ENCODE measurements at places on chromosomes 5 and 9. TPM values are rescaled to one million over a fixed set of nuclear protein-coding genes. Genes with fewer than 3 reads are reported as not detected.

Gene ARID3C
- not detected for total RNA-seq

Gene POMT1
- 19.9 TPM for total RNA-seq

Gene TARS1
- total RNA-seq: 68.4 TPM

Gene N4BP3
- total RNA-seq: 2.7 TPM

Gene MAP3K1
- total RNA-seq: 6.5 TPM

Gene RNF183
- not detected for total RNA-seq

Gene IL6ST
- total RNA-seq: 153 TPM

Gene ARHGEF28
- 3.5 TPM for total RNA-seq

Gene FCN1
- 5.7 TPM for total RNA-seq

DNA sequence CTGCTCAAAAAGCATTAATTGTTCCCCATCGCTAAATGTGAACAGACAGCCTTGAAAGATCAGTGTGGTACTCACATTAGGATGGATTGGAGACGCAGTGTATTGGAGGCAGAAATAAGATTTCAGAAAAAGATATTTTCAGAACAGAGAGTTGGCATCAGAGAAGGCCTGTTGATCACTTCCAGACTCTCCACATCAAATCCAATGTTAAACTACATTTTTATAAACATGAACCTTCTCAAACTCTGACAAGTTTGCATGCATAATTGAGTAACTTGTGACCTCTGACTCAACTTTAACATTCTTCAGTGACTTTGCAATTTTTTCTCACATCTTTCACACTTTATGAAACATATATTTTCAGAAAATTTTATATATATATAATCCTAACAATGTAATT, 919.6 kb upstream of the SEMA6A start:
- DNase-seq: no peak

DNA sequence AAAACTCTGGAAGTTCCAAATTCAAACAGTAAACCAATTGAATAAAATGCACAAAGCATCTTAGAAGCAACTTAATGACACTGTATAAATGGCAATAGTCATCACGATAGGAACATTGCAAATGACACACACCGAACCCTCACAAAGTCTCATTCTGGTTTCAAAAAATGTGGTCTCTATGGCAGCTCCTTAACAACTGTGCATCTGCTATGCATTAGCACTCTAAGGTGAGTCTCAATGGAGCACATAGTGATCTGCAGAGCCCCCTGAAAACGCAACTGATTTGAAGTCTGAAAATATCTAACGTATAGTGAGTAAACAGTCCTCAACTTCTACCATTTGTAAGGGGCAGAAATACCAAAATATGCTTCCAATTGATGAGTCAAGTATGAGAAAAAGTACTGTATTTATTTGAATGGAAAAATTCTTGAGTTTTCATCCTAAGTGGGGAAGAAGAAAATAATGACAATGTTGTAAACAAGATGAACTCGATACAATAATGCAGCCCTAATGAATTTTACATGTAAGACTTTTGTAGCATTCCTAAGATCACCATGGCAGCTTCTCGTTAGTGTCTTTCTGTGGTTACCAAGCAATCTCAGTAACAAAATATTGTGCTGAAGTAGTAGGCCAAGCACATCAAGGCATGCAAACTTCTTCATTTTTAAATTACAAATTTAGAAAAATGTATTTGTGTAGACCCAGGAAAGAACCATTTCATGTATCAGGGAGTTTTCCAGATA, 517.5 kb upstream of the FAM174A start:
- DNase-seq: no peak

- no peak for DNase-seq
Measured at GRCh38 chr5:106875591-106876297, 795.0 kb downstream of the EFNA5 start.

GRCh38 chr5:124403281-124403680, 343.2 kb downstream of the ZNF608 start:
- no peak for DNase-seq

- no peak for DNase-seq
Measured at GRCh38 chr9:22415941-22416691, 30.5 kb upstream of the DMRTA1 start.

- no peak for DNase-seq
Measured at GRCh38 chr9:98241357-98242300, 13.8 kb downstream of the TBC1D2 start.

DNA sequence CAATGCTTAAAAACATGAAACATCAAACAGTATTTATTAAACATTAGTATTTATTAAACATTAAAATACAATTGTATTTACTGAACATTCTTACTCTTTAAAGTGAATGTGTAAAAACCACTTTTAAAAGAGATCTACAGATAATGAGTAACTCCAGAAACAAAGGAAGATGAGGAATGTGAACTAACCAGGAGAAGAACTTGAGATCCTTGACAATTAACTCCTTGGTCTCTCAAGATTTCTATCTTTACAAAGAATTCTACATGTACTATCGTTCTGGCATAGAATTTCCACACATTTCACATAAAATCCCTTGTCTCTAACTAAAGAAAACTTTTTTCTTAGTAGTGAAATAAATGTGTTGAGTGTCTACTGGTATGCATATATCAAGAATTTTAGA, 28.7 kb upstream of the IFNE start:
- no peak for DNase-seq

DNA sequence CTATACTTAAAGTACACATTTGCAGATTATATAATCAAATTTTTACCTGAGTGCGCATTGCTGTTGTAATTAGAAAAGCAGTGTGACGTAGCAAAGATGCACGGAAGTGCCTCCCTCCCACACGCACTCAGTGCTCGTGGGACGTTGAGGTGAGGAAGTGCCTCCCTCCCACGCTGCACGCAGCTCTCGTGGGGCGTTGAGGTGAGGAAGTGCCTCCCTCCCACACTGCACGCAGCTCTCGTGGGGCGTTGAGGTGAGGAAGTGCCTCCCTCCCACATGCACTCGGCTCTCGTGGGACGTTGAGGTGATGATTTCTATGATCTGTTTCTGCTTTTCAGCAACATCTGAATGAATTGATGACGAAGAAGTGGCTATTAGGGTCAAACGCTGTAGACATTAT, 21.0 kb downstream of the EXOC3 start:
- peak; percentile 20 for DNase-seq

DNA sequence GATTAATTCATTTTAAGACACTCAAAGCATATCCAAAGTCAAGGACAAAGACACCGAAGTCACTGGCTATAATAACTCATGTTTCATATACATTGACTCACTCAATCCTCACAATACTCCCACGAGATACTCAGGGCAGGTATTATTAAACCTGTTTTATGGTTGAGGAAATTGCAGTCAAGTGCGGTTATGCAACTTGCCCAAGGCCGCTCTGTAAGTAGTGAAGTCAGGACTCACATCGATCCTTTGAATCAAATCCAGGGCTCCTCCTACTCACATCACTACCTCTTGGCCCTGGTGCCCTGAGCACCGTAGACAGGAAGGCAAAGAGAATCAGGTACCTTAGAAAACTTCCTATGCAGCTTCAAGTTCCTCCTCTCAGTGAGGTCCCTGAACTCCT, 87.8 kb upstream of the APC start:
- DNase-seq: no peak

DNA sequence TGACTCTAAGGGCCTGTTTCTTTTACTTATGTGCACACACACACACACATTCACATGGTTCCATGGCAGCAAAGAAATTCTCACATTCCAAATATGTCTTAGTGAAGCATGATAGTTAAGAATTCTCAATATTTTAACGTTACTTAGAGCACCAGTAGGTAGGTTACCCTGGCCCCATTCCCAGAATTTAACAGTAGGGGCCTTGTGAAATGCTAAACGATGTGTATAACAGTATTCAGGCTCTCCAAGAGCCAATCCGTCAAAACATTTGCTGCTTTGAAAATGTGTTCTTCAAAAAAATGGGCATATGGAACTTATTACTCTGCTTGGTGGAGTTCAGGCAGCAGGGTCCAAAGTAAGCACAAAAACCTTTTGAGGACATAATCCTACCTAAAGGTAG, 93.7 kb upstream of the DAB2 start:
- no peak for DNase-seq

DNA sequence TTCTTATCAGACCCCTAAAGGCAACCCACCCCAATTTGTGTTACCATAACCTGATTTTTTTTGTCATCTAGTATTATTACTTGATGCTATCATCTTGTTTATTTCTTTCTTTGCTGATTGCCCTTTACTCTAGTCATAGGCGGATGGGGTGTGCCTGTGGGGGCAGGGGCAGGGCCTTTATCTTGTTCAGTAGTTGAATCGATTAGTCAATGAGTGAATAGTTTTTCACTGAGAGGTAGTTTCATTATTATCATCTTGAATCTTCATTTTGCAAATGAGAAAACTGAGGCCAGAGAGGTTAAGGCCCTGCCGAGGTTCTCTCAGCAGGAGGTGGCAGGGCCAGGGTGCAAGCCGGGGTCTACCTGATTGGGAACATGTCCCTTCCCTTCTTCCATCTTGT, 9.4 kb upstream of the GM2A start:
- no peak for DNase-seq

DNA sequence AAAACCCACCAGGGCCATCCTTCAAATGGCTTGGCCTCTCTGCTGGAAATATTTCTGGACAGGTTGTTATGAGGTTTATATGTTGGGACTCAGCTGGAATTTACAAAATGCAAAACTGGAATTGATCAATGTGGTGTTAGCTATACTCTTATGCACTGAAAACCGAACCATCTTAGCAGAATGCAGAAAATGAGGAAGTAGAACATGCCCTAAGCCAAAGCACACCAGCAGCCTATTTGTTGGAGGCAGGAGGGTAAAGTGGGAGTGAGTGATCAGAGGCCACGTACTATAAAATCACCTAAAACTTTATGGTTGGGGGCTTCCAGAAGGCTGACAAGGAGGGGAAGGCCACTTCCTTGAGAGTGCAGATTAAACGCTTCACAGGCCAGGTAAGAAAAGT, 63.6 kb upstream of the C5orf63 start:
- no peak for DNase-seq

Measured in left ventricle myocardium superior (tissue), 1 donor.